HCT116 (cell line): ENCODE measurements at places on chromosomes 6 and 20. TPM values are rescaled to one million over a fixed set of nuclear protein-coding genes. Genes with fewer than 3 reads are reported as not detected.

JAG1 gene
- 31.9 TPM for total RNA-seq

GRCh38 chr6:107641071-107641470, 151.2 kb downstream of the SOBP start:
- no peaks in the 10 kb centered on the region for H3K4me1 ChIP-seq
- H3K27me3 ChIP-seq = no peaks in the 10 kb centered on the region
- no peaks in the 10 kb centered on the region for H3K36me3 ChIP-seq
- no peak for DNase-seq

- no peaks in the 10 kb centered on the region for H3K4me1 ChIP-seq
- DNase-seq = no peak
- no peak overlapping the region for H3K4me3 ChIP-seq
- H3K36me3 ChIP-seq = no peaks in the 10 kb centered on the region
- H3K27ac ChIP-seq = no peak overlapping the region
Observed at GRCh38 chr6:15892369-15892768, 229.5 kb upstream of the DTNBP1 start.

GRCh38 chr20:43187476-43188233, 2.1 kb downstream of the PTPRT start:
- H3K36me3 ChIP-seq = no peaks in the 10 kb centered on the region
- no peak overlapping the region for H3K27ac ChIP-seq
- peak; percentile 8 for DNase-seq
- H3K4me1 ChIP-seq = no peaks in the 10 kb centered on the region
- H3K27me3 ChIP-seq = peaks cover 6% of the 10 kb centered on the region; the same call in 1 of the 2 replicates

GRCh38 chr20:49583669-49584417, 15.9 kb upstream of the PTGIS start:
- no peak overlapping the region for H3K4me3 ChIP-seq
- H3K4me1 ChIP-seq = peaks cover 17% of the 10 kb centered on the region
- no peaks in the 10 kb centered on the region for H3K27me3 ChIP-seq
- H3K27ac ChIP-seq = no peak overlapping the region
- no peaks in the 10 kb centered on the region for H3K36me3 ChIP-seq
- no peak for DNase-seq

SPATS1 gene
- total RNA-seq = not detected

DNA sequence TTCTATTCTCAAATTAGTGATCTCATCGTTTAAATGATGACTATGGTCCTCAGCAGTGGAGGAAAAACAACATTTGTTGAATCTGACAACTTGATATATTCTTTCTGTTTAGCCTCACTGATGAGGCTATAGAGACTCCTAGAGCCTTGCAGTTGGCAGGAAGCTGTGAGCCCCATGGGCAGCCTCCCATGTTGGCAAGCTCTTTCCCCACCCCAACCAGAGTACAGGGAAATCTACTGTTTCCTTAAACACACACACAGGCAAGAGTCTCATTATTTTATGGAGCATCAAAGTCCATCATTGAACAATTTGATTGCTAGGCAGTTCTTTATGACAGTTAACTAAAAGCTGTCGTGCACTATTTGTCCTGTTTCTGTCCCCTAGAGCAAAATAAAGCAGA, 498.2 kb upstream of the CITED2 start:
- H3K27me3 ChIP-seq = no peaks in the 10 kb centered on the region
- no peaks in the 10 kb centered on the region for H3K4me1 ChIP-seq
- no peak overlapping the region for H3K4me3 ChIP-seq
- DNase-seq = no peak
- no peak overlapping the region for H3K27ac ChIP-seq

DNA sequence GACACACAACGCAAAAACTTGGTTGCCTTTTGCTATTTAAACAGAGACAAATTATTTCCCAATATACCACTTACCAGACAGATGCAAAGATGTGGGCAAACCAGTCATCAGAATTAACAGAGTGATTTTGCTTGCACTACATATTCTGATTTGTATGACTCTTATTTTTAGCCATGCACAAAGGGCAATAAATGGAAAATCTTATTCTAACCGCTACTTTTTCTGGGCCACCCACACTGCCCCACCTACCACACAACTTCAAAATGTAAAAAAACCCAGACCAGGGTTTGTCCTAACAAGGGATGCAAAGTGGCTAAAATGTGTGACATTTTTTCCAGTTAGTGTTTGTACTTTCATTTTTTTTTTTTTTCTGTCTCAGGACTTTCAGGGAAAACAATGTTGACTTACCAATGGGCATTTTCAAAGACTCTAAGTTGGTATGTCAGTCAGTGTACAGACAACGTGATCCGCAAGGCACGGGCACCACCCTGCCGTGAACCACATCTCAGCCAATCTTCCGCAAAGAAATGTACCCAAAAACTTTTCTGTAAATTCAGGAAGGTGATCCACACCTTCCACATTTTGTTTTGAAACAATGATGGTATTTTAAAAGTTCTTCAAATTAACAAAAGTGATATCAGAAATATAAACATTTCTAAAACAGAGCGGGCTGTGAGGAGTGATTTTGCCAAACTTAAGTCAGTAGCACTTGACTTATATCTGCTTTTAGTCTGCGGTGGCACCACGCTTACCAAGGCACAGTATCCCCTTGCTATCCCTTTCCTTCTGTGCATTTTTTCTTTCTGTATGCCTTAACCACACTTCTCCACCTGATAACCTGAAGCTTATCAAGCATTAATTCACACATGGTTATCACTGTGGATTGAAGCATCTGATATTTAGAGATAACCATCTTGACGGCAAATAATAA, 185.6 kb downstream of the GJA10 start:
- H3K27ac ChIP-seq = no peak overlapping the region
- H3K4me1 ChIP-seq = no peaks in the 10 kb centered on the region
- no peak overlapping the region for H3K4me3 ChIP-seq
- H3K27me3 ChIP-seq = no peaks in the 10 kb centered on the region
- DNase-seq = no peak
- H3K36me3 ChIP-seq = no peaks in the 10 kb centered on the region

ZNF311 gene
- total RNA-seq = not detected

BCL2L1 gene
- total RNA-seq = 226 TPM

SLC17A9 gene
- 37.6 TPM for total RNA-seq

DNA sequence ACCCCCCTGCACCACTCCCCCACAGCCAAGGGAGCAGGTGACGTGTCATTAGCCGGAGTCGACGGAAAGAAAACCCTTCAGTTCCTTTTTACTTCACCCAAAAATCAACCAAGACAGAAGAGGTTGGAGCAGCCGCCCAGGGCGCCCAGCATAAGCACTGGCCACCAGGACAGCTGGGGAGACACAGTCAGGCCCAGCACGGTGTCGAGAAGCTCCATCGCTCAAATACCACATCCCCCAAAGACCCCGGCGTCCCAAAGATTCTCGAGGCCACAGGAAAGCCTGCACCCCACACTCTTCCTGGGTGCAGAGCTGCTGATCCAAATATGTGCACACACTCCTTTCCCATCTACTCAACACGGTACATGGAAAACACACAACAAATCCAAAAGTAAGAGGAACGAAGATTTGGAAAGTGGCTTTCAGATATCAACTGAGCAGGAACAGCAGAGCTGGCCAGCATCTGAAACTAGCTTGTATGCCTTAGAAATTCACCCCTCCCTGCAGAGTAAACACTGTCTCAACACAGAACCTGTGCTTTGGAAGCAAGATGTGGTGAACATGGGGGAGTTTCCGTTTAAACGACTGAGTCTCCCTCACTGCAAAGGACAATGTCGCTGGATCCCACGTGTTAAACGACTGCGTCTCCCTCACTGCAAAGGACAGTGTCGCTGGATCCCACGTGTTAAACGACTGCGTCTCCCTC, 54.6 kb downstream of the DLL1 start:
- no peak overlapping the region for H3K27ac ChIP-seq
- H3K4me1 ChIP-seq = no peaks in the 10 kb centered on the region
- no peaks in the 10 kb centered on the region for H3K27me3 ChIP-seq
- no peaks in the 10 kb centered on the region for H3K36me3 ChIP-seq
- no peak for DNase-seq

GRCh38 chr6:10411971-10412460, 2.9 kb downstream of the TFAP2A start:
- H3K4me1 ChIP-seq = peaks cover 18% of the 10 kb centered on the region
- H3K36me3 ChIP-seq = peaks cover 8% of the 10 kb centered on the region
- no peaks in the 10 kb centered on the region for H3K27me3 ChIP-seq
- peak overlapping the region; percentile 92 for H3K27ac ChIP-seq
- DNase-seq = no peak

DNA sequence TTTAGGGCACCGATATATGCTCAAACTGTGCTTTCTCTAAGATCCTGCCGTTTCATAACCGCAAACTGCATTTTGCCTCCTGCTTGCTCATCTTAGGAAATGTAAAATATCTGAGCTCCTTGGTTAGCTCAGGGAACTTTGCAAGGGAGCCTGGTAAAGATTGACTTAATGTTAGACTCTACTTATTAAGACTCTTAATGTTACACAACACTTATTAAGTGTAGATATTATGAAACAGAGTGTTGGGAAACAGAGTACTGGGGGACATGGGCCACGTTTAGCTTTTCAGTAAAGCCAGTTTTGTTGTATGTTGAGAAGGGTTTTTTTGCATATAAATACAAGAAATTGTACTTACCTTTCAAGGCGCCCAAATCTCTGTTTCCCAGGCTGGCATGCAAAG, 1.9 kb downstream of the LTV1 start:
- DNase-seq = no peak
- H3K27me3 ChIP-seq = no peaks in the 10 kb centered on the region
- H3K4me3 ChIP-seq = no peak overlapping the region
- H3K36me3 ChIP-seq = peaks cover 53% of the 10 kb centered on the region

- no peaks in the 10 kb centered on the region for H3K4me1 ChIP-seq
- H3K36me3 ChIP-seq = no peaks in the 10 kb centered on the region
- H3K27me3 ChIP-seq = no peaks in the 10 kb centered on the region
- H3K4me3 ChIP-seq = no peak overlapping the region
Observed at GRCh38 chr20:22582386-22582963, 1.9 kb downstream of the FOXA2 start.

GRCh38 chr6:51830666-51831065, 256.7 kb downstream of the PKHD1 start:
- no peak for DNase-seq
- H3K27me3 ChIP-seq = no peaks in the 10 kb centered on the region
- no peak overlapping the region for H3K27ac ChIP-seq
- H3K4me3 ChIP-seq = no peak overlapping the region

- H3K27me3 ChIP-seq = no peaks in the 10 kb centered on the region
- DNase-seq = no peak
- H3K36me3 ChIP-seq = no peaks in the 10 kb centered on the region
Observed at GRCh38 chr20:41696428-41696827, 78.3 kb upstream of the CHD6 start.

MAK gene
- total RNA-seq = 0.22 TPM

GRCh38 chr20:43711098-43711654, 15.6 kb downstream of the GTSF1L start:
- H3K27ac ChIP-seq = no peak overlapping the region
- no peaks in the 10 kb centered on the region for H3K4me1 ChIP-seq
- peaks cover 35% of the 10 kb centered on the region for H3K36me3 ChIP-seq
- no peaks in the 10 kb centered on the region for H3K27me3 ChIP-seq
- DNase-seq = no peak

DNA sequence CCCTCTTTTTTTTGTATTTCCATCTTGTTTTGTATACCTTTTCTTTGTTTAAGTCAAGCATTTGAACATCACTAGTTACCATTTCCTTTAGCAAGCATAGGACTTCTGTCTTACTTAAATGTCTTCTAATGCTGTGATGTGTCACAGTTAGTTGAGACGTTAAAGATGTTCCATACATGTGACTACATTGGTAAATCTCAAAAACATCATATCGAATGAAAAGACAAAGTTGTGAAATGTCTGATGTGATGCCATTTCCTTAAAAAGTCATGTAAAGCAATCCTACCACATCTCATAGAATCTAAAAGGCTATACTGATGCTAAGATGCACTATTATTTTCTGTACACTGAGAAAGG, 26.8 kb downstream of the SLC16A10 start:
- H3K4me1 ChIP-seq = no peaks in the 10 kb centered on the region
- no peak overlapping the region for H3K4me3 ChIP-seq
- H3K36me3 ChIP-seq = no peaks in the 10 kb centered on the region
- no peak for DNase-seq

RBM24 gene
- 3.3 TPM for total RNA-seq

- H3K4me1 ChIP-seq = peaks cover 11% of the 10 kb centered on the region
- no peak overlapping the region for H3K4me3 ChIP-seq
- DNase-seq = no peak
- H3K36me3 ChIP-seq = no peaks in the 10 kb centered on the region
- H3K27me3 ChIP-seq = no peaks in the 10 kb centered on the region
Observed at GRCh38 chr20:50519036-50519762, 9.0 kb downstream of the PTPN1 start.

DNA sequence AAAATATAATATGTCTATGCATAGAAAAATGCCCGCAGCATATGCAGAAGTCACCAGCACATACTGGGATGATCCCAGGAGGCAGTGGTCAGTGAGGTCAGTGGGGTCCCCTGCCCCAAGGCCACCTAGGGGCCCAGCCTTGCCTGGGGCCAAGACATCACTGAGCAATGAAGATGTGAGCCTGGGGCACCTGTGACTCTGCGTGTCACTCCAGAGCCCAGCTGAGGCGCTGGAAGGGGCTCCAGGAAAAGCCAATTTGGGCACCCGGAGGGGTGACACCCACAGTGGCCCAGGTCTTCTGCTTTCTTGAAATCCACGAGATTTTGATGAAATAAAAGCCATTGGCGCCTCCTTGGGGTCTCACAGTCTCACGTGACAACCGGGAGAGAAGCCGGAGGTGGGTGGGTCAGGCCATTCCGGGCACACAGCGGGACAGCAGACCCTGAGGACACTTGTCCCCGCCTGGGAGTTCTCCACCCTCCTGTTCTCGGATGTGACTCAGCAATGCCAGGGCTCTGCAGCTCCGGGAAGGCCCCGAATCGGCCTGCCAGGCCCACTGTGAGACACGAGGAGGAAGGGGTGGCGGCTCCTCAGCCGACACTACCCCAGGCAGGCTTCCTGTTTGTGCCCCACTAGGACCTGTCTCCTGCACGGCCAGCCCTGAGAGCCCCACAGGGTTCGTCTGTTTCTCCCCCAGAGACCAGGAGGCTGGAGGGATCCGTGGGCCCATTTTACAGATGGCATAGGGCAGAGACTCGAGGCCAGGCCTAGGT, 24.4 kb upstream of the SLCO4A1 start:
- H3K36me3 ChIP-seq = no peaks in the 10 kb centered on the region
- no peaks in the 10 kb centered on the region for H3K27me3 ChIP-seq
- no peak for DNase-seq
- H3K4me3 ChIP-seq = no peak overlapping the region

DNA sequence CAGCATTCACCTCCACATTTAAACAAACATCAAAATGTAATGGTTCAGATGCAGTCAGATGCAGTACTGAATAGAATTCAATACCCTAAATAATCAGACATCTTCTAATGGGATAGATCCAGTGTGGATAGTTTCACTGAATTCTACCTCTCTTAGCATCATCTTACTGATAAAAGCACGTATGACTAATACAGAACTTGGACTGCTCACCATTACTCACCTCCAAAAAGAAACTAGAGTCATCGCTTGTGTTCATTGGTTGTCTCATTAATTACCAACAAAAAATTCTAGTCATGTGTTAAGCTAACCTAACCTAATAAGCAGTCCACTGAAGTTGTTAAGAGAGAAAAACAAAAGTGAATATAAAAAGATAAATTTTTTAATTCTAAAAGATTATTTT, 165.9 kb upstream of the IRAK1BP1 start:
- DNase-seq = no peak
- no peaks in the 10 kb centered on the region for H3K36me3 ChIP-seq
- H3K27ac ChIP-seq = no peak overlapping the region
- no peaks in the 10 kb centered on the region for H3K4me1 ChIP-seq
- H3K4me3 ChIP-seq = no peak overlapping the region

- no peak for DNase-seq
- H3K36me3 ChIP-seq = no peaks in the 10 kb centered on the region
- no peaks in the 10 kb centered on the region for H3K27me3 ChIP-seq
- no peak overlapping the region for H3K4me3 ChIP-seq
Observed at GRCh38 chr6:46674410-46674809, 13.3 kb upstream of the TDRD6 start.
